ENCODE measurements at places on chromosomes 4 and X. TPM values are rescaled to one million over a fixed set of nuclear protein-coding genes. Genes with fewer than 3 reads are reported as not detected.
A peak's percentile ranks its signal among the peaks of the same experiment; 100 is the strongest.

DNA sequence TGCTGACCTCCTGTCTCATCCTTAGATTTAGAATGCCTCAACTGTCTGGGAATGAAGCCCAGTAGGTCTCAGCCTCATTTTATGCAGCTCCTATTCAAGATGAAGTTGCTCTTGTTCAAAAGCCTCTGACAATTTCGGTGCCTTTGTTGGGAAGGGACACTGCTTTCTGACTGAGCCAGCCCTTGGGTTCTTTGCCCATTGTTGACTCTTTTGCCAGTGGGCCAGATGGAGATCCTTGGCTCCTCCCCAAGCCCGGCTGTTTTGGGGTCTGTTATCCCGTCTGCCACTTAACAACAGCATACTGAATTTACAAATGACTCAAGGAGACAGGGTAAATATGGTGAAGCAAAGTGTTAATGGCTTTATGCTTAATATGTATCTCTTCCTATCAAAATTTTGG lies 58.3 kb upstream of the PRKX start:
- no peak for DNase-seq

GRCh38 chr4:113256946-113257345 lies 207.5 kb downstream of the ANK2 start:
- peak; percentile 91 for DNase-seq

- no peak for DNase-seq
These were observed 52.1 kb downstream of the CT47B1 start for GRCh38 chrX:120823556-120823955.

DNA sequence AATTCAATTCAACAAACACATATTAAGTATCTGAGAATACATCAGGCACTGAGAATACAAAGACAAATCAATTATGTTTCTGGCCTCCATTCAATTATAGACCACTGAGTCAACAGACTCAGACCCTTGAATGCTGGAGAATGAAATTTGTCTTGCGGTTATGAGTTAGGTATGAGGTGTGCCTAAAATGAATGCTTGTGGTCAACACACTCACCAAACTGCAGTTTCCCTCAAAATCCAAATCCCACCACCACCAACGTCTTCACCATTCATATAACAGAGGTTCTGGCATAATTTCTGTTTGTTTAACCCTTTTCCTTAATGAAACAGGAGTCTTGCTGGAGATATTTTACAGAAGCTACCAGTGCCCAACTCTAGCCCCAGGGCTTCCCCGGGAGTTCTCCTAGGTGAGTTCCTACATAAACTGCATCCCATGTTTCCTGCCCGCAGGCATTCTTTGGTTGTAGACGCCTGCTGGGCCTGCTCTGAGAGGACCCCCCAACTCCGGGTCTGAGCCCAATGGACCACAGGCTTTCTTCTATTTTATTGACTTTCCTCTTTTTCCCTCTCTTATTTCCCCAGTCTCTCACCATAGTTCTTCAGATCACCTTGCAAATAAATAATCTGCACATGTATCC lies 119.2 kb downstream of the DDX53 start:
- no peak for DNase-seq

DNA sequence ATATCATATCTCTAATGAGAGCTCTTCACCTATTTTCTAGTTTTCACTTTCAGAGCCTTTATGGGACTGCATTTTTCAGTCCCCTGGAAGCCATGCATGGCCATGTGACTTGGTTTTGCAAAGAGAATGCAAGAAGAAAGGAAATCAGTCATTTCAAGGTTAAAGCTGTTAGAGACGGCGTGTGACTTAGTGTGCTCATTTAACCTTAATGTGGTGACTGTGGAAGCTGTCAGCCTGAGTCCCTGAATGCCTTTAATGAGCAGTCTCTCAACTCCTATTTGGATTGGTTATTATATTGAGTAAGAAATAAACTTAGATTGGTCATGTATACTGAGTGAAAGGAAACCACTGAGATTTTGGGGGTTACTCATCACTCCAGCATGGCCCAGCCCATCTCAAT lies 212.7 kb downstream of the KCNIP4 start:
- no peak for DNase-seq

DNA sequence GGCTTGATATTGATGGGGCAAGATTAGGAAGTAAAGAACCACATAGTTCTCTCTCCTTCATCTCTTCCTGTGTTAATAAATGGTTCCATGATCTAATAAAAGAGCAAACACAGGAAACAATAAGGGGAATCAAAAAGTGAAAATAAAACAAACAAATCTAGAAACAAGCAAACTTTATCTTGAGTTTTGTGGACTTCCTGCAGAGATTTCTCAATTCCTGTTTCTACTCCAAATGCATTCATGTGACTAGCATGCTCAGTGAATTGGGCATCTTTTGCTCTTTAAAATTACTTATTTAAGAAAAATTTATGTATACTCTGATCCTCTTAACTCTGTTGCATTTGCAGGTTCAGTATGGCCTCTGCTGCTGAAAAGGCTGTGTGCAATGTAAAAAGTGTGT lies 682.0 kb downstream of the KCTD8 start:
- no peak for DNase-seq

DNA sequence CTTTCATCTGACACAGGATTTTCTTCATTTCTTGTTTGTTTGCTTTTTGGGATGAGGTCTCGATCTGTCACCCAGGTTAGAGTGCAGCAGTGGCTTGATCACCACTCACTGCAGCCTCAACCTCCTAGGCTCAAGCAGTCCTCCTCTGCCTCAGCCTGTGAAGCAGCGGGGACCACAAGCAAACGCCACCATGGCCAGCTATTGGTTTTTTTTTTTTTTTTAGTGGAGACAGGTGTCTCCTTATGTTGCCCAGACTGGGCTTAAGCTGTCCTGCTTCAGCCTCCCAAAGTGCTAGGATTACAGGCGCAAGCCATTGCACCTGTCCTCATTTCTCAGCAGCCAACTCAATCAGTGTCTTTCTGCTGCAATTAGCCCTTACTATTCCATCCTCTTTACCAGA lies 10.3 kb downstream of the SPRY1 start:
- DNase-seq: no peak

GAGE12F gene
- polyA plus RNA-seq: not detected

TEX13D gene
- polyA plus RNA-seq: not detected

Data from GM23248 (cell line).